Activated CD8-positive, alpha-beta memory T cell treated with anti-CD3 and anti-CD28 coated beads, Interleukin-2, amount 10 ng/mL, durations not matched to agents 7 days and 5 days (primary cell): ENCODE measurements at places on chromosomes 16 and 17. TPM values are rescaled to one million over a fixed set of nuclear protein-coding genes. Genes with fewer than 3 reads are reported as not detected.

- H3K27me3 ChIP-seq = no peaks in the 10 kb centered on the region
- peak overlapping the region; percentile 82 for H3K27ac ChIP-seq
- DNase-seq = no peak
- H3K4me1 ChIP-seq = peaks cover 24% of the 10 kb centered on the region
Measured at GRCh38 chr16:67661101-67661761, 471 bp downstream of the PARD6A start.

DNA sequence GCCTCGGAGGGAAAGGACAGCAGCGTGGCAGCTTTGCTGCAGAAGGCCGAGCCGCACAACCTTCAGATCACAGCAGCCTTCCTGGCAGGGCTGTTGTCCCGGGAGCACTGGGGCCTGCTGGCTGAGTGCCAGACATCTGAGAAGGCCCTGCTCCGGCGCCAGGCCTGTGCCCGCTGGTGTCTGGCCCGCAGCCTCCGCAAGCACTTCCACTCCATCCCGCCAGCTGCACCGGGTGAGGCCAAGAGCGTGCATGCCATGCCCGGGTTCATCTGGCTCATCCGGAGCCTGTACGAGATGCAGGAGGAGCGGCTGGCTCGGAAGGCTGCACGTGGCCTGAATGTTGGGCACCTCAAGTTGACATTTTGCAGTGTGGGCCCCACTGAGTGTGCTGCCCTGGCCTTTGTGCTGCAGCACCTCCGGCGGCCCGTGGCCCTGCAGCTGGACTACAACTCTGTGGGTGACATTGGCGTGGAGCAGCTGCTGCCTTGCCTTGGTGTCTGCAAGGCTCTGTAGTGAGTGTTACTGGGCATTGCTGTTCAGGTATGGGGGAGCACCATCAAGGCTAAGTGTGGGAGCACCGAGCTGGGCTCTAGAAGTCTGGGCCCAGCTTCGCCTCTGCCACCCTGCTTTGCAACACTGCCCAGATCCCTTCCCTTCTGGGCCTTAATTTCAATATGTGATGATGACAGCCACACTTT lies 18.6 kb downstream of the NOD2 start:
- no peak overlapping the region for H3K4me3 ChIP-seq
- no peak for DNase-seq
- no peak overlapping the region for H3K27ac ChIP-seq
- peaks cover 34% of the 10 kb centered on the region for H3K36me3 ChIP-seq
- no peaks in the 10 kb centered on the region for H3K27me3 ChIP-seq

DNA sequence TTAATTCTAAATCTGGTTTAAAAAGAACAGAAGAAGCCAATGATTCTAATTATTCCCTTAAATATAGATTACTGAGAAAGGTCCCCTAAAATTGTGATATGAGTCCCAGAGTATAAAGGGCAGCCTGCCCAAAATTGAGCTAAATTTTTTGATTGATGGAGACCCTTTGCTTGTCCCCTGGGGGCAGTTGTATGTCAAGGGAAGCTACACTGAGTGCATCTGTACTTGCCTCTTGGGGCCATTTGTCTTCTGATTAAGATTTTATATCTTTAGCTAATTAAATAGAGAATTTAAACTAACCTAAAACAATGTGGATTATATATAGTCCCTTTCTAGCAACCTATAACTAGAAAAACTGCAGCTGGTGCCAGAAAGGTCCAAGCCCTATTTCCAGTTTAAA lies 12.6 kb downstream of the BLMH start:
- peaks cover 39% of the 10 kb centered on the region for H3K36me3 ChIP-seq
- no peak overlapping the region for H3K4me3 ChIP-seq
- no peak for DNase-seq
- H3K27me3 ChIP-seq = no peaks in the 10 kb centered on the region
- peaks cover 9% of the 10 kb centered on the region for H3K4me1 ChIP-seq

Gene ZNF423
- not detected for total RNA-seq

DNA sequence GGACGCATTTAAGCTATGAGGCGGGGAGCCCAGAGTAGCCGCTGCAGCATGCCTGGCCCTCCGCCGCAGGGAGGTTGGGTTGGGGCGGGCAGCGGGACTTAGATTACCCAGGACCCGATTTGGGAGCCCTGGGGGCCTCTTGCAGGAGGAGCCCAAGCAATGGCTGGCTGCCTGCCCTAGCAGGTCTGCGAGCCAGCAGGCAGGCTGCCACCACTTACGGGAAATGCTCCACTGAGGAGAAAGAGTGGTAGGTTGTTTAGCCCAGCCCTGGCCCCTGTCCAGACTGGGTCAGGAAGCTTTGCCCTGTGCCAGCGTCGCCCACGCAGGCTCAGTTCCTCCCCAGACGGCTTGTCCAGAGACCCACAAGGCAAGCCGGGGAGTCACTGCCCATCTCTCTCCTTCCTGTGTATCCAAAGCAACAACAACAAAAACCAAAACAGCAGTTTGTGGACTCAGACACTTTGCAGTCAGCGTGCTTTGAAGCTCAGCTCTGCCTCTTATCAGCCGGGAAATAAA lies 10.3 kb upstream of the TVP23A start:
- no peak overlapping the region for H3K27ac ChIP-seq
- no peaks in the 10 kb centered on the region for H3K36me3 ChIP-seq
- DNase-seq = no peak
- H3K4me3 ChIP-seq = no peak overlapping the region
- H3K27me3 ChIP-seq = peaks cover 11% of the 10 kb centered on the region

Gene ZSCAN10
- total RNA-seq = 0.23 TPM

- H3K36me3 ChIP-seq = no peaks in the 10 kb centered on the region
- no peaks in the 10 kb centered on the region for H3K27me3 ChIP-seq
- DNase-seq = no peak
- no peak overlapping the region for H3K4me3 ChIP-seq
- no peaks in the 10 kb centered on the region for H3K4me1 ChIP-seq
Measured at GRCh38 chr17:73265646-73266640, 4.3 kb upstream of the CPSF4L start.

DNA sequence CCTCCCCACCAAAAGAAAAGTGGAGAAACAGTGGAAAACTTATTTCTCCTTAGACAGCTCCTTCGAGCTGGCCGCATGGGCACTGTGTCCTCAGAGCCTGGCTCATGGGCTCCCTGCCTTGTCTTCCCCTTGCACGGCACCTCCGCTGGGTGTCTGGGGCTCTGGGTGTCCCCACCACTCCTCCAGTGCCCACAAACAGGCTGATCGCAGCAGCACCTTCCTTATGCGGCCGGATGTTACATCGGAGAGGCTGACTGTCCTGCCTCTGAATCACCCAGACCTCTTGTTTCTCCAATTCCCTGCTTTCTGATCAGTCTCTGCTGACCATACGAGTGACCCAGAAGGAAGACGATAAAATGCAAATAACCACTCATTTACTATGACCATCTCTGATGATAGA lies 121.7 kb downstream of the SLC39A11 start:
- no peak overlapping the region for H3K27ac ChIP-seq
- H3K4me3 ChIP-seq = no peak overlapping the region
- H3K36me3 ChIP-seq = no peaks in the 10 kb centered on the region

GRCh38 chr16:89216315-89217137 lies 977 bp upstream of the ZNF778 start:
- peak overlapping the region; percentile 72 for H3K4me3 ChIP-seq
- peaks cover 20% of the 10 kb centered on the region for H3K4me1 ChIP-seq
